T-helper 2 cell treated with Interferon-gamma antibody and Interleukin-4, amounts not matched to agents 5 μg/mL and 100 μg/mL, for 36 hours (primary cell): ENCODE measurements at places on chromosomes 7 and 10.

- no peak for DNase-seq
These were observed 36.7 kb downstream of the WAC start for GRCh38 chr10:28569506-28570159.

GRCh38 chr10:50556237-50557120 is 67.3 kb downstream of the SGMS1 start:
- no peak for DNase-seq

DNA sequence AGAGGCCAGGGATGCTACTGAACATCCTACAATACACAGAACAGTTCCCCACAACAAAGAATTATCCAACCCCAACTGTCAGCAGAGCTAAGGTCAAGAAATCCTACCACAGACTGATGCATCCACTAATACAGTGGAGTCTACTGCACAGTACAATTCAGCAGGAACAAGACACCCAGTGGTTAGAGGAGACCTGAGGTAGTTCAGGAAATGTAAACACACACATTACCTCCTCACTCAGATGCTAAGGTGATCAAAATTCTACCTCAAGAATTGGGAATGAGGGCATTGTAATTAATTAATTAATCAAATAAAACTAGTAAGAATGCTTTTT is 91.4 kb downstream of the ZFAND4 start:
- DNase-seq: no peak

- DNase-seq: no peak
These were observed 105.7 kb downstream of the HOXA1 start for GRCh38 chr7:26989897-26990670.

GRCh38 chr10:64344211-64344610 is 823.0 kb downstream of the REEP3 start:
- DNase-seq: no peak

GRCh38 chr10:84523526-84523925 is 195.1 kb downstream of the CCSER2 start:
- DNase-seq: no peak

DNA sequence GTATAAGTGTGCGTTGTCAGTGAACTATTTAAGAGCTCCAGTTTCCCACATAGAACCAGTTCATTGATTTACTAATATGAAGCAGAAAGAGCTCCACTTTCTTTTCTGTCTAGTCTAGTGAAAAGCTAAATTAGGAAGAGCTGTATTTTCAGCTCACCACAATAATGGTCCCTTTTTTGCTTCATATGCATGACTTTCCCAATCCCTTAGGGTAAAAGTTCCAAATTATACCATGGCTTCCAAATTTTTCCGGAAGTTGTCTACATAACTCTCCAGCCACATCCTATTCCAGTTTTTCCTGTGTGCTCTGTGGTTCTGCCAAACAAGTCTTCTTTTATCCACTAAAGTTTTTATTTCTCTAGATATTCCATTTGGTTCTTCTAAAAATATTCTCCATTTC is 685.2 kb downstream of the REEP3 start:
- no peak for DNase-seq

GRCh38 chr7:111529507-111530355 is 32.6 kb downstream of the IMMP2L start:
- no peak for DNase-seq

GRCh38 chr7:131893631-131894340 is 337.4 kb upstream of the PODXL start:
- no peak for DNase-seq

- DNase-seq: no peak
These were observed 73.2 kb downstream of the SRI start for GRCh38 chr7:88146616-88147015.

GRCh38 chr10:49647554-49647953 is 31.9 kb upstream of the C10orf53 start:
- DNase-seq: no peak

GRCh38 chr7:47352394-47352968 is 229.4 kb downstream of the TNS3 start:
- no peak for DNase-seq

- no peak for DNase-seq
These were observed 407.7 kb downstream of the SH2D4B start for GRCh38 chr10:80945264-80945880.

DNA sequence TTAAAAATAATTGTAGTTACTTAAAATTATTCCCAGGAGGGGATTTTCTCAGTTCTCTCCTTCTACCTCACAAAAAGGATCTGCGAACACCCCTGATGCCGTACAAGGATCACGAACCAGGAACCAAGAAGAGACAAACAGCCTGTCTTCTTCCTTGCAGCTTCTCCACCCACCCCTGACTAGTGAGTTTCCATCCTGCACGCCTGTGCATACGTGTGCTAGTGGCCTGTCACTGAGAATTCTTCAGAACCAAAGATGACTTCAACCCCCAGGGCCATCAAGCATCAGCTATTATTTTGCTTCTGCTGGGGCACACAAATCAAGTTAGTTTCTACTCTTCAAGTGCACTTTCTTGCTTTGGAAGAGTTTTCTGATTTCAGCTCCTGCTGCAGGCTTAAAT is 175.5 kb upstream of the KLF6 start:
- DNase-seq: no peak

- no peak for DNase-seq
These were observed 99.6 kb downstream of the SORBS1 start for GRCh38 chr10:95461611-95462010.

DNA sequence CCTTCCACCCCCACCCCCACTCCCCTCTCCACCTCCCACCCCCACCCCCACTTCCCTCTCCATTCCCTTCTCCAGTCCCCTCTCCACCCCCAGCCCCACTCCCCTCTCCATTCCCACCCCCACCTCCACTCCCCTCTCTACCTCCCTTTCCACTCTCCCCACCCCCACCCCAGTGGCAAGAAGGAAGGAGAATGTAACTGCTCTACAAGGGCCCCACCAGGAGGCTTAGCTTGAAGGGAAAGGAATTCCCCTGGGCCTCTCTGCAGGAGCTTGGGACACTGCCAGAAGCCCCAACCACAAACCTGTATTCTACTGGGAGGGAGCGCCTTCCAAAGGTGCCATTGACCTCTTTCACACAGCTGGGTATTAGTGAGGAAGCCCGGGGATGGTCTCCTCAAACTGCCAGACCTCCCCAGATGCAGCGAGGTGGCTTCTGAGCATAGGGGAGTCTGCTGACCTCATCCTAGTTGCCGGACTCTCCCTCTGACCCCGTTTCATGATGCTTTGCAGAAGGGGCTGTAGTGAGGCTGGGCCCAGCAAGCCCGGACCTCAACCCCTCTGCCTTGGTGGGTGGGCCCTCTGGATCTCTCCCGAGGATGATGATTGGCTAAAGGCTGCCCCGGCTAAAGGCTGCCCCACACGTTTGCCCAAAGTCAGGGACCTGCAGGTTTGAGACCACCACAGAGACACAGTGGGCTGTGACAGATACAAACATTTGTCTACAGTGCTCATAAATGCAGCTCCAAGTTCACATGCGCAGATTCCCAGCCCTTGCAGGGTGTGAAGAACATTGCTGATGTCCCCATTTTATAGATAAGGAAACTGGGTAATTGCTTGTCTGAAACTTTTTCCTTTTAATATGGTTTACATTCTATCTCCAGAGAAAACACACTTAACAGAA is 2.9 kb downstream of the DEPP1 start:
- DNase-seq: no peak

DNA sequence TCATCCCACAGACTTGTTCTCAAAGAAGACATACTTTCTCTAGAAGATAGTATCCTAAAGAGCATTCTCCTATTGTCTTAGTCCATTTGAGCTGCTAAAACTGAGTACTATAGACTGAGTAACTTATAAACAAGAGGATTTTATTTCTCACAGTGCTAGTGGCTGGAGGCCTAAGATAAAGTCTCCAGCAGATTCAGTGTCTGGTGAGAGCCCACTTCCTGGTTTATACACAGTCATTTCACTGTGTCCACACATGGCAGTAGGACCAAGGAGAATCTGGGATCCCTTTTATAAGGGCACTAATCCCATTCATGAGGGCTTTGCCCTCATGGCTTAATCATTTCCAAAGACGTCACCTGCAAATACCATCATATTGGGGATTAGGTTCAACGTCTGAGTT is 68.7 kb downstream of the LRRC17 start:
- DNase-seq: no peak

DNA sequence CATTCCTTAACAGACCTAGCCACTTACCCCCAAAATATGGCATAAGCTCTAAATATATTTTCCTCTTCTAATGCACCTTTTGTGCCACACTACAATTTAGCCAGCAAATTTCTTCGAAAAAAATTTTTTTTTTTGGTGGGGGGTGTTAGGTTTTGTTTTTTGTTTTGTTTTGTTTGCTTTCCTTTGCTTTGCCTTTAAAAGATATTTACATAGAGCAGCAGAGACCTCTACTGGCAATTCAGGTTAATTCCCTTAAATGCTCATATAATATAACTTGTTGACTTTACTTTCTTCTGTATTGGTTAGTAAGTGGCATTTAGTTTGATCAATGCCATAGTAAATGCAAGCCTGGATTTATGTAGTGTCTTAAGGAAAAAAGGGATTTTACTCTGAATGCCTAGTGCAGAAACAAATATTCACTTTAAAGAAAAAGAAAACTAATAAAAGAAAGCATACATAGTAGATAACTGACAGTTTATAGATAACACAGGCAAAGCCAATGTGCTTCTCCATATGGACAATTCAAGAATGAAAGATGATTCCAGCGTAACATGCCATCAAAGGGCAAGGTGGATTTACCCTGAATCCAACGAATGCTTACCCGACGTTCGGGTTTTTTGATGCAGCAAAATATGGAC is 1250.6 kb downstream of the GATA3 start:
- DNase-seq: no peak

DNA sequence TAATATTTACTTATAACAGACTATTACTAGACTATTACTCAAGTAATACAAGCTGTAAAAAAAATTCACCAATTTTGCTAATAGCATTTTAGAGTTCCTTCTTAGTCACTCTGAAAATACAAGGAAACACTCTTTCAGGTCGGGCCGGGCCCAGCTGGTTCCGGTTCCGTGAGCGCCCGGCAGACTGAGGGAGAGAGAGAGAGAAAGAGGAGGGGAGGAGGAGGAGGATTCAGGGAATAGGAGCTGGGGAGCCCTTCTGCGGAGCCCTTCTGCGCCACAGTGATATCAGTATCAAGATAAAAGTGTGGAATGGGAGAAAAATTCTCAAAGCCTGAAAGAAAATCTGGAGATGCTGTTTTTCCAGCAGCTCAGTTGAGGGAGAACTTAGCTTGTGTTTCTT is 30.5 kb upstream of the BHLHA15 start:
- no peak for DNase-seq

- DNase-seq: no peak
These were observed 89.8 kb downstream of the PDGFA start for GRCh38 chr7:429828-430180.

DNA sequence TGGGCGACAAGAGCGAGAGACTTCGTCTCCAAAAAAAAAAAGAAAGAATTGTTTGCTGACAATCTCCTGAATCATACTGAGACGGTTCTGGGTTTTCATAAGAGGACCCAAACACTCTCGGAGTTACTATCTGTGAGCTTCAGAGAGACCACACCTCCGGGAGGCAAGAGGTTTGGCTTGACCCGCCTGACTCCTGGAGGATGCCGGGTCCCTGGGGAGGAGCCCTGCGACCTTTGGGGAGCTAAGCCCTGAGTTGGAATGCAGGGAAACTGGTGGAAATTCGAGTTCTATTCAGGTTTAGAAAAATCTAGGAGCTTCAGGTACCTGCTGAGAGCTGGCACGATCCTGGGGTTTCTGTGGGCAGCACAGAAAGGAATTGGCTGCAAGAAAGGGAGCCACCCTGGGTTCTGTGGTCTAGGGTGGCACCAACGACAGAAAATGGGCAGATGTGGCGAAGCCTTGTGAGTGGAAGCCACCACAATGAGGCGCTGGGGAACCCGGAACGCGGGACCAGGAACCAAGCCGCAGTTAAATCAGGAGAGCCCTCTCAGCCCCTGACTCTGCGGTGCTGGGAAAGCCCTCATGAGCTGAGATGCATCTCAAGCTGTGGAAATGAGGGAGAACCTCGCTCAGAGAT is 21.9 kb upstream of the GATAD1 start:
- DNase-seq: no peak

- no peak for DNase-seq
These were observed 173.1 kb upstream of the MALRD1 start for GRCh38 chr10:18875477-18875876.

DNA sequence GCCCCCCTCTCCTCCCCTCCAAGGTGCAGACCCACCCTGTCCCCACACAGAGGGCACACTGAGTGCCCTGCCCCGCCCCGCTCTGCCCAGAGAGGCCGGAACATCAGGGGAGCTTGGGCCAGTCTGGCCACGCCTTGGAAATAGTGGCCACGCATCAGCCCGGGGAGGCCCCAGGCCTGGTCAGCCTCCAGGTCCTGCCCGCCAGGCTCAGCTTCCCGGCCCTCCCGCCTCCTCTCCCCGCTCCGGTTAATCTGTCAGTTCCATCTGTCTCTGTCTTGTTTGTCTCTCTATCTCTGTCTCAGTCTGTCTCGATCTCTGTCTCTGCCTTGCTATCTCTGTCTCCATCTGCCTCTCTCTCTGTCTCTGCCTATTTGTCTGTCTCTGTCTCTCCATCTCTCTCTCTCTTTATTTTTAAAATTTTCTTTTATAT is 28.9 kb upstream of the TNRC18 start:
- no peak for DNase-seq
